Inflammatory macrophage treated with lipopolysaccharide for 1 hour (primary cell): ENCODE measurements at places on chromosomes 6 and 20.

DNA sequence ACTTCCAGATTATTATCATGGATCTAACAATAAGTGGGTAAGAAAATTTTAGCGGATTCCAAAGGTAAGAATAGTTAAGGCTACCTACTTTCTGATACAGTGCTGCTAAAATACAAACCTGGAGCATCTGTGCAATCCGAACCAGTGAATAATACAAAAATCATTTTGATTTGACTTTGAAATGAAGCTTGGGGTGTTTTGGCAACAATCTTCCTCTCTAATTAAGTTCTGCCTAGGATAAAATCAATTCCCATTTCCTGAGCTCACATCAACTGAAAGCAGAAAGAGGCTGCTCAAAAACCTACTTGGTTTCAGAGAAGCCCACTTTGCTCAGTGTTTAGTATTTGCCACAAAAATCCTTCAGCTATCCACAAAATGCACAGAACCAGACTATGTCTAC is 18.7 kb upstream of the SH3BGRL2 start:
- DNase-seq: no peak

DNA sequence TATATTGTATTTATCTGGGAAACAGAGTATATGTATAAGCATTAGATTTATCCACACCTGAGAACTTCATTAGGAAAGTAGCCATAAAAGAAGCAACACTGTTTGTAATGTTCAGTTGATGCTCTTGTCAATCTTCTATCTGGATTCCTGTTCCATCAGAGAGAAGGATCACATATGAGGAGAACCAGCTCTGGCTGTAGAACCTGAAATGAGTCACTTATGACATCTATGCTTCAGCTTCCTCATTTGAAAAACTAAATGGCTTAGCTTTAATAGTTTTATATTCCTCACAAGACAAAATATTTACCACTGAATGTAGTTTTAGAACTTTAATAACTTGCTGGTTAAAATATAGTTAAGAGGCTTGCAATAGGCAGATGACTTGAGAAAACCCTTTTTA is 144.7 kb downstream of the TASP1 start:
- peak; percentile 34 for DNase-seq

- DNase-seq: no peak
These were observed 30.3 kb upstream of the OCSTAMP start for GRCh38 chr20:46580613-46581205.

DNA sequence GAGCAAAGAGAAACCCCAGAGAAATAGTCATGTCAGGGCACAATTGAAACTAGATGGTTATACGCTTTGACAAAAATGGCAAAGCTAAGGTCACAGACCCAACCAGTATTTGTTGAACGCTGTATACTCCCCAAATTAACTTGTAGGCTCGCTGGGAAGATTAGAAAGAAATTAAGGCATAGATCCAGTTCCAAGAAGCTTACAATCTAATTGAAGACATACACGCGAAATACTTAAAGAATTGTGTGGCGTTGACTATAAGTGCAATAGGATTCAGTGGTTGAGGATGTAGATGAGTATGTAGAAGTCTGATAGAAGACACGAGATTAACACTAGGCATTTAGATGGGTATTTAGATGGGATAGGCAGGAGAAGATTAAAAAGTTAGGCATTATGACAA is 525 bp downstream of the FAM229B start:
- no peak for DNase-seq

DNA sequence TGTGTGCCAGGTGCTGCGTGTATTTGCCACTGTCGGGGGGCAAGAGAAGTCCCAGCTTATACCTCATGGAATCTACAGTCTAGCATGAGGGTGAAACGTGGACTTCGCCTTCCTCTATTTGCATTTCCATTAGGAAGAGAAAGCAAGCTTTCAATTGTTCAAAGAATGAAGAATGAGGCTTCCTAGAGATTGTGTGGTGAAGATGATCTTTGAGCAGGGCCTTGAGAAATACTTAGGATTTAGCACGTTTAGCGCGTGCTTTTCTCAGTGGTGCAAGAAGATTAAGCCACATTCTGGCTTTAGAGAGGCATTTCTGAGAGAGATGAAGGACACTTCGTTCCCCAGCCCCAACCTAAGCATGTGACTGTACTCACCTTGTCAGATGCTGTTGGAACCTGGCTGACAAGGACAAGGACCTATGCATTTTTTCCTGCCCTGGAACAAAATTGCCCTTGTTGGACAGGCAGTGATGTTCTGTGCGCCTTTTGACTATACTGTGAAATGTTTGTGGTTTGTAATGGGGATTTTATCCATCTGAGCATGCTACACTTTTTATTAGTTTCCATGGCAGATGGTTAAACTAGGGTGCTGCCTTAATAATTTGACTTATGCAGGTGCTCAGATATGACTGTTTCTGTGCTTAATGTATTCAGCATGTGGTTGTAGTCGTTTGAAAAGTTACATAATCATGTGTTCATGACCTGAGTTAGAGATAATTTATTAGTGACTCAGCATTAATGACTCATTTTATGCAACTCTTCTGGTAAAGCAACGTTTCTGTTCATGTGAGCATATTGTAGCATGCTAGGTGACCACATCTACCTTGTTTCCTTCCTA is 10.7 kb downstream of the TULP4 start:
- DNase-seq: peak; percentile 19

DNA sequence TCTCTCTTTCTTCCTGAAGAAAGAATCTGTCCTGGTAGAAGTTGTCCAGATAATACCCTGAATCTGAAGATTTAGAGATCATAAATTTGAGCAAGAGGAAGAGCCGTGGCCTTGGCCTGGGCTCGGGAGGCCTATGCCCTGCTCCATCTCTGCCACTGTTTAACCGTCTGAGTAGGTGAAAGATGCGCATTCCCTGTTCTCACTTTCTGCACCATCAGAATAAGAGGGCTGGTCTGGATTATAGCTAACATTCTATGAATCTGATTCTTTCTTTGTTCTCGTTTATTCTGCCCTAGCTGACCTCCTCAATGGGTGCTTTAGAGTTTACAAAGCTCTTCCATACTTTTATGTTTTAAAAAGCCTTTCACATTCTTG is 51.3 kb downstream of the ELOVL4 start:
- no peak for DNase-seq

DNA sequence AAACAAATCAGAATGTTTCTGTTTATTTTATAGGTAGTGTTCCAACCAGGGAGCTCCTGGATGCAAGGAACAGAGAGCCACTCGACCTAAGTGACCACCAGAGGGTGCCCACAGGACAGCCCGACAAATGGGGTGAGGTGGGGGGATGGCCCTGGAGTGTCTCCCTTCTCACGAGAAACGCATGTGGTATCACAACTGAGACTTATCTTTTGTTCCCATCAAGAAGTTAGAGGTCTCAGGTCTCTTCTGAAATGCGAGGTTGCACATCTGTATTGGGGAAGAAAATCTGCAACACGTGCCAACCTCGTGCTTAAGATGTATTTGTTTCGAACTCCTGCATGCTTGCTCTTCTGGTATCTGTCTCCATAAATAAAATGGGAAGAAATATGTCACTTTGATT is 104.0 kb downstream of the ISM1 start:
- DNase-seq: no peak

DNA sequence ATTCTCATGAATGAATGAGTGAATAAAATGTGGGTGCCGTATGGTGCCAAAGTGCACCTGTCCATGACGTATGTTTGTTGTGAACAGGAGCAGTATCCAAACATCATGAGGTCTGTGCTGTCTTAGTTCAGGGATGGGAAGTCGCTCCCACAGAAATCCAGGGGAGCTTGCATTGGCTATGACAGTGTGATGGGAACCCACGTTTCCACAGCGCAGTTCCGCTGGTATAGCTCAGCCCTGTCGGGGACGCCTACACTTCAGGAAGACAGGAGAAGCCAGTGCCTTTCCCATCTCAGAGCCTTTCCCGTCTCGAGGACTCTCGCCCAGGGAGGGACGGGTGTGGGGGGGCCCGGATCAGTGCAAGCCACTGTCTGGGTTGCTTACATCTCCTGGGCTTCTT is 69.8 kb downstream of the DACT2 start:
- DNase-seq: no peak

- DNase-seq: no peak
These were observed 67.0 kb upstream of the TMEM30A start for GRCh38 chr6:75351570-75351969.

DNA sequence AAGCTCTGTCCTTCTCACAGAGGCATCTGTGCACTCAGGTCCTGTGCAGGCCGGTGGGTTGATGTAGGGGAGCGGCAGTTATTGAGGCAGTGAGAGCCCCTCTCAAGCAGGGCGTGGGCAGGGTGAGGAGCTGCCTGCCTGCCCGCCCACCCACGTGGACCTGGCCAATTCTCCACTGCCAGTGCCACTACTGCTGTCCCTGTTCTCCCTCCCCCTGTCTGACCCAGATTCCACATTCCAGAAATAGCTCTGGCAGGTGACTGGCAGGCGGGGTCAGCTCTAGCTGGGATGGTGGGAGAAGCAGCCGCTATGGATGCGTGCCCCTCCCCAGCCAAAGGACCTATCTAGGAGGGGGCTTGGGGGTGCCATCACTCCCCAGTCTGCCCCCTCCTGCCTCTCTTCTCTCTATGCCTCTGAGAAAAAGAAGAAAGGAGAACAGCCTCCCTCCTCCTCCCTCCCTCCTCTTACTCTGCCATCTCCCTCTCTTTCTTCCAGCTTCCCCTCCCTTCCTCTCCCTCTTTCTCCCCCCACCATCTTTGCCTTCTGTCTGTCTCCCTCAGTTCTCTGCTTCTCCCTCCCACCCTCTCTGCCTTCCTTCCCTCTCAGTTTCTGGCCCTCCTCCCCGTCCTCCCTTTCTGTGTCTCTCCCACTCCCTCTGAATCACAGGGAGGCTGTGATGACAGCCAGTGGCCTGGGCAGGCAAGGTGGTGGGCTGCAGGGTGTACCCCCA is 86.5 kb upstream of the MYL9 start:
- no peak for DNase-seq

DNA sequence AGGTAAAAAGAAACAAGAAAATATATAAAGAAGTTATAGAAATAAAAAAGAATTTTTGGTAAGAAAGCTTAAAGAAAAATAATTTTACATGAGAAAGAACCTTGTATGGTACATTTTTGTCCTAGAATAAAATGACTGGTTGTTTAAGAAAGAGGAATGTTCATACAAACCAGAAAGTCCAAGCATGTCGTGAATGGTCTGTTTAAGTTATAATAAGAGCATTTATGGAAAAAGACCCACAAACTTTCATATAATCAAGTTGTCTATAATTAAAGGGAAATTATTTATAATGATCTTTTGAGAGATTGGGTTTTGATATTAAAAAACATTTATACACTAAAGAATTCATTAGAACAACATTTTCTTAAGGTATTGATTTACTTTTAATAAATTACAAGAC is 27.8 kb upstream of the FAM110A start:
- DNase-seq: no peak

DNA sequence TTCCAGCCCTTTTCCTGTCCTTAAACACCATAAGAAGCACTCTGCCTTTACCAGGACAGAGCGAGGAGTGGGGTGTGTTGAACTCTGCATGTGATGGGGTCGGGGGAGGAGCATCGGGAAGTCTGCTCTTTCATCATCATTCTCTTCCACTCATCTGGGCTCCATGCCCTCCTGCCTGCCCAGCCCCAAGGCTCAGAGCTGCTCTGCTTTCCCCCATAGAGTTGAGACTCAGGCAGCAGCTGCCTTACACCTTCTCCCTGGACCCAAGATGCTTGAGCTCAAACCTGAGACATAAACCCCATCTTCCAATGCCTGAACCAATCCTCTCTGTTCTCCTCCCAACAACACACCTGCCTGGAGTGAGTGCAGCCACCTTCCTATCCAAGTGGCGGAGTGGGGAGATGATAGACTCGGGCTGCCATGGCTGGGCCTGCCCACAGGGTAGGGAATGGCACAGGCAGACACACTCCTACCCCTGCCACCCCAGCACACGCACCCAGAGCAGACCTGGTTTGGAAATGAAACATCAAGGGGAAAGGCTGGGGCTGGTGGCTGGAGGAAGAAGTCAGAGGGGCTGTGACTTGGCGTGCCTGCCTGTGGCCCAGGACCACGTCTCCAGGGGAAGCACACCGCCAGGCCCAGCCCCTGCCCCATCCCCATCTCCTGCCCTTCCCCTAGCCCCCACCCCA is 28.4 kb downstream of the TFEB start:
- peak; percentile 75 for DNase-seq

DNA sequence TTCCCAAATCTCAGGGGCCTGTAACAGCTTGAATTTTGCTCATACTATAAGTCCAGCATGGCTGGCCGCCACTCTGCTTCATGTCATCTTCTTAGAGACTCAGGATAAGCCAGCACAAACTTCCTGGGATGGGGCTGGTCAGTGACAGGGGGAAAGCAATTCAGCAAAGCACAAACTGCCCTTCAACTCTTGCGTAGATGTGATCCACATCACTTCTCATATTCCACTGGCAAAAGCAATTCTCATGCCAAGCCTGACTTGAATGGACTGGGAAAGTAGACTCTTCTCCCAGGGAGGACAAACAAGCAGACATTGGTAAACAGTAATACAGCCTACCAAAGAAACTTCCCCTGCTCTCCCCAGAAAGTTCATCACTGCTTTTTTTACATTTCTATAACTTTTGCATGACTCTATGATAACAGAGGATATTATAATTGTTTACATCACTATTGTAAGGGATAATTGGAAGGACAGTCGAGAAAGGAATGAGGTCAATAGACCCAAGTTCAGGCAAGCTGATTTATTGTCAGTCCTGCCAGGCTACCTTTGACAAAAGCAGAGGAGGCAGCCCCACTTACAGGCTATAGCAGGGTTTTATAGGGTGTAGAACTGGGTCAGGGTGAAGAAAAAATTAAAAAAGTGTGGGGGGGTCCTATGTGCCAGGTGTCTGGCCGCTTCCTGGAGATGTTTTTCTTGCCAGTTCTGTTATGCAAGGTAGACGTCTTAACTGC is 37.4 kb downstream of the RBM24 start:
- no peak for DNase-seq

GRCh38 chr6:45921691-45922281 is 93.9 kb downstream of the CLIC5 start:
- no peak for DNase-seq

DNA sequence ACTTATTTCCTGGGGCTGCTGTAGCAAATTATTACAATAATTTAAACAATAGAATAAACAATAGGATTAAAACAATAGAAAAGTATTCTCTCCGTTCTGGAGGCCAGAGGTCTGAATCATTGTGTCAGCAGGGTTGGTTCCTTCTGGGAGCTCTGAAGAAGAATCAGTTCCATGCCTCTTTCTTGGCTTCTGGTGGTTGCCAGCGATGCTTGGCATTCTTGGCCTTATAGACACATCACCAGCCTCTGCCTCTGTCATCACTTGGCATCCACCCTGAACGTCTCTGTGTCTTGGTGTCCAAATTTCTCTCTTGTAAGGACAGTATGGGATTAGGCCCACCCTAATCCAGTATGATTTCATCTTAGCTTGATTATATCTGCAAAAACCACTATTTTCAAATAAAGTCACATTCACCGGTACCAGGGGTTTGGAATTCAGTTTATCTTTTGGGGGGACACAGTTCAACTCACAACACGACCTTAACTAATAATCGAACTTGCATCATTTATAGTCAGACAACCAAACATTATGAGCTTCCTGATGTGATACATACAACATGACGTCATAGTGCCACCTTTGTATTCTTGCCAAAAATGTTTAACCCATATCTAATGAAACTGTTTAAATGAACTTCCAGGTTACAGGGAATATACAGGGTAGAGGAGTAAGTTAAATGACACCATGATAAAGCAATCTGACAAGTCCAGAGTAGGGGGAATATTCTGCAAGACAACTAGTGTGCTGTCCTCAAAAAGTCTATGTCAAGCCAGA is 84.7 kb upstream of the RNF24 start:
- DNase-seq: no peak

- DNase-seq: no peak
These were observed 53.6 kb upstream of the FAM83D start for GRCh38 chr20:38872491-38873049.

- DNase-seq: peak; percentile 16
These were observed 27.8 kb upstream of the MYCT1 start for GRCh38 chr6:152669895-152670294.

GRCh38 chr6:45983062-45983461 is 32.6 kb downstream of the CLIC5 start:
- no peak for DNase-seq
